ENCODE measurements at places on chromosomes 6 and 20. TPM values are rescaled to one million over a fixed set of nuclear protein-coding genes. Genes with fewer than 3 reads are reported as not detected.
A peak's percentile ranks its signal among the peaks of the same experiment; 100 is the strongest.

The TUBB2B gene
- total RNA-seq = 6.9 TPM

- no peaks in the 10 kb centered on the region for H3K27me3 ChIP-seq
- no peak for DNase-seq
- no peak overlapping the region for H3K27ac ChIP-seq
- no peaks in the 10 kb centered on the region for H3K4me1 ChIP-seq
- H3K36me3 ChIP-seq = no peaks in the 10 kb centered on the region
- no peak overlapping the region for H3K4me3 ChIP-seq
These were observed 336.2 kb downstream of the ZFAND3 start for GRCh38 chr6:38155621-38156204.

DNA sequence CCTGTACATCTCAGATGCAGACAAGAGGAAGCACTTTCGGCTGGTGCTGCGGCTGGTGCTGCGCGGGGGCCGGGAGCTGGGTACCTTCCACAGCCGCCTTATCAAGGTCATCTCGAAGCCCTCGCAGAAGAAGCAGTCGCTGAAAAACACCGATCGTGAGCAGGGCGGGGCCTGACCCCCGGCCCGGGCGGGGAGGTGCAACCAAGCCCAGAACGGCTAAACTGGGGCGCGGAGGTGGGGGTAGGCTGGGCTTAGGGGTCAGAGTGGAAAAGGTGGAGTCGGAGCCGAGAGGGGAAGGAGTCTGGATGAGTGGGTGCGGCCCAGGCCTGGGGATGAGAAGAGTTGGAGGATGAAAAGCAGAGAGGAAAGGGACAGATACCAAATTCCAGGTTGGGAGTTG lies 4.1 kb upstream of the MATN4 start:
- H3K4me1 ChIP-seq = peaks cover 18% of the 10 kb centered on the region
- no peak overlapping the region for H3K4me3 ChIP-seq
- no peak for DNase-seq
- H3K27me3 ChIP-seq = no peaks in the 10 kb centered on the region
- H3K27ac ChIP-seq = no peak overlapping the region

DNA sequence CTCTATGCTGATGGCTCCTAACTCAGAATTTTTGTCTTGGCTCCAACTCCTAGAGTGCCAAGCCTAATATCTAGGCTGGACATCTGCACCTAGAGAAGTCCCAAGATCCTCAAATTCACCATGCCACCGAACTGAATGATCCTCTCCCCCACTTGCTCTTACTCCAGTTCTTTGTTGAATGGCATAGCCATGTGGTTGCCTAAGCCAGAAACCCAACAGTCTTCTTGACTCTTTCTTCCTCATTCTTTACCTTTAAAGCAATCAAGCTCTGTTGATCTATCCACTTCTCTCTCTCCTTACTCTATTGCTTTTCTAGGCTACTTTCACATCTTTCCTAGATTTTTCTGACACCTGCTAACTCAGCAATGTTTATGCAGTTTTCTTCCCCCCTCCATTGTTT lies 126.5 kb upstream of the FOXO3 start:
- no peaks in the 10 kb centered on the region for H3K27me3 ChIP-seq
- no peak for DNase-seq
- H3K36me3 ChIP-seq = no peaks in the 10 kb centered on the region
- H3K4me1 ChIP-seq = no peaks in the 10 kb centered on the region

DNA sequence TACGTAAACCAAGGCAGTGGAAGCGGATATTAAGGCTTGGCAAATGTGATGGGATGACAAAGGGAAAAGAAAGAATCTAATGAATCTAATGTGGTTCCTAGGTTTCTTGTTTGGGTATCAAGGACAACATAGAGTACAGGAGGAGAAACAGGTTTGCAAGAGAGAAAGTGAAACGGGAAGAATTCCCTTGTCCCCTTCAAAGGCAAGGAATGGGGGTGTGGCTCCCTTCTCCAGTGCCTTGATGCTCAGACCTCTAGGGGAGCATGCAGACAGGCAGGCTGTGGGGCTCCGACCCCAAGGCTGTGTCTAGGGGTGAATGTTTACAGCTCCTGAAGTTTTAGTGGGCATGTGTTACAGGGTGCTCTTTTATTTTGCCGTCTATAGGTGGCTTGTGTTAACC lies 317.5 kb upstream of the HSF2 start:
- H3K27me3 ChIP-seq = no peaks in the 10 kb centered on the region
- no peak for DNase-seq
- H3K36me3 ChIP-seq = no peaks in the 10 kb centered on the region
- H3K4me1 ChIP-seq = no peaks in the 10 kb centered on the region
- H3K4me3 ChIP-seq = no peak overlapping the region

DNA sequence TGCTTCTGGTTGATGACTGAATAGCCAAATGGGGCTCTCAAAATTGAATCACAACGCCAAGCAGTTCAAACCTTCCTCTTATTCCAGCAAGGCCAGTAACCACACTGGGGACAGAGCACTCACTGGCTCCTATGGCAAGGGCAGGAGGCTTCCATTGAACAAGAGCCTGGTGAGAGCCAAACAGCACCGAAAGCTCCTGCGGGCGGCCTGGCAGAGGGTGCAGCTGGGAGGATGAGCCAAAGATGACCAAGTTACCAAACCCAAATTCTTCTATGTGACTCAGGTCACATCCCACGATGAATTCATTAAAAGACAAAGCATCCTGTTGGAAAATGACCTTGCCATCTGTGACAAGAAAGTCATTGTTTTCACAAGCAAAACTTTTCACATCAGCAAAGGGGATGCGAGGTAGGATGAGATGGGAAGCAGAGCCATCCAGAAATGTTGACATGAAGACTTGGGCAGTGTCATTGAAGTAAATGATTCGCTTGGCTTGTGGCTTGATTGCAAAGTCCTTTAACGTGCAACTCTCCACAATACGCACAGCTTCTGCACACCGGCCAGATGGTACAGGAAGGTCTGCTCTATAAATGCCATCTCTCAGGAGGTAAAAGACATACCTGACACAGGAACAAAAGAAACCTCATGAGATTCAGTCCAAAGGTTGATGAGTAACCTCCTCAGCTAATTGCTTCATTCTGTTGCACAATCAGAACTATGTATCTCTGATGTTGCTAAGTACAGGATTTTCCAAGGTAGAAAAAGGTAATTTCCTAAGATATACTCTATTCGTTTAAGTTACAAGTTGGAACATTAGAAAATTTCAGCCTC lies 36.3 kb downstream of the ROS1 start:
- H3K27ac ChIP-seq = no peak overlapping the region
- H3K27me3 ChIP-seq = no peaks in the 10 kb centered on the region
- no peaks in the 10 kb centered on the region for H3K36me3 ChIP-seq
- DNase-seq = no peak
- H3K4me3 ChIP-seq = no peak overlapping the region
- no peaks in the 10 kb centered on the region for H3K4me1 ChIP-seq

DNA sequence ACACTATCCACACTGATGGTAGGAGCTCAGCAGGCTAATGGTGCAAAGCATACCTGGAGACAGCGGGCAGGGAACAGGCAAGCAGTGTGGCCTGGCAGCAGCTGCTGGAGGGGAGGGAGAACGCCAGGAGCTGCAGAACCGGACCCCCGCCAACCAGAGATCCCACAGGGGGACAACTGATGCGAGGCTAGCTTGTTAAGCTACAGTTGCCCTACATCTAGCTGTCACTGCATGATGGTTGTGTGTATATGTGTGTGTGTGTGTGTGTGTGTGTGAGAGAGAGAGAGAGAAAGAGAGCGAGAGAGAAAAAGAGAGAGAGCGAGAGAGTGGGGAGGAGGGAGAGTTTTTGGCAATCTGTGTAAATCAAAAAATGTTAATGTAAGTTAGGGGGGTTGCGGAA lies 69.7 kb upstream of the NHSL1 start:
- no peak for DNase-seq
- H3K27me3 ChIP-seq = no peaks in the 10 kb centered on the region
- H3K27ac ChIP-seq = no peak overlapping the region
- H3K36me3 ChIP-seq = no peaks in the 10 kb centered on the region
- peaks cover 15% of the 10 kb centered on the region for H3K4me1 ChIP-seq

DNA sequence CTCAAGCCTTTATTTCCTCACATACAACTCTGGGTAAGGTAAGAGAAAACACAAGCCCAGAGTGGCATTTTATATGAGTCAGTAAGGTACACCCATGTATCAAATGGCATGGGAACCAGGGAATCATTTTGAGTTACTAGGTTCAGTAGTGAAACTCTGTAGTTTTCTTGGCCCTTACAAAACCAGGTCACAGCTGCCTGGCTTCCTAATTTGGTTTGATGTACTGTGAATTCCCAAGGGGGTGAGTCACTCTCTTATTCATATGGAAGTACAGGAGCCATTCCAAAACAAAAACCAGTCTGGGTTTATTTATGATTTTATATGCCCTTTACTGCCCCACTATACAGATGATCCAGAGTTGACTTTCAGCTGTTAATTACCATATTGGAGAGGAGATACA lies 70.7 kb downstream of the PDE7B start:
- peaks cover 21% of the 10 kb centered on the region for H3K4me1 ChIP-seq
- H3K36me3 ChIP-seq = no peaks in the 10 kb centered on the region
- H3K27me3 ChIP-seq = no peaks in the 10 kb centered on the region
- no peak overlapping the region for H3K4me3 ChIP-seq
- H3K27ac ChIP-seq = peak overlapping the region; percentile 46

DNA sequence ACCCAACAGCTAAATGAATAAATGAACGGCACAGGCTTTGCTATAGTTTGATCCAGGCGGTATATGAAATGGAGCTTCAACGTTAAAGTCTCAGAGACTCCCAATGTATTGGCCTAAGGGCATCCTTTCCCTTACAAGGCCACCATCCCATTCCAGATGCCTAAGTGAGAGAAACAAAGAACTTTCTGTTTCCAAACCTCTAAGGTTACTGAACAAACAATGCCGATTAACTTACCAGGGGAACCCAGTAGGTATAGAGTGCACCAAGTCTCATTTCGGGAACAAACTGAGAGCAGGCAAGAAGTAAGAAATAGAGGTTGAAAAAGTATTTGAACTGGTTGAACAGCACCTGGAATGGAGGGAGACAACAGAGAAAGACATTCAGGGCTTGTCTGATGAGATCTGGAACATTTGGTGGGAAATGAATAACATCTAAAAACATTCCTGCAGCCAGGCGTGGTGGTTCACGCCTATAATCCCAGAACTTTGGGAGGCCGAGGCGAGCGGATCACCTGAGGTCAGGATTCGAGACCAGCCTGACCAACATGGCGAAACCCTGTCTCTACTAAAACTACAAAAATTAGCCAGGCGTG lies 42.5 kb downstream of the ATP9A start:
- no peak for DNase-seq
- H3K27ac ChIP-seq = no peak overlapping the region
- H3K36me3 ChIP-seq = no peaks in the 10 kb centered on the region
- H3K4me1 ChIP-seq = no peaks in the 10 kb centered on the region
- no peaks in the 10 kb centered on the region for H3K27me3 ChIP-seq

DNA sequence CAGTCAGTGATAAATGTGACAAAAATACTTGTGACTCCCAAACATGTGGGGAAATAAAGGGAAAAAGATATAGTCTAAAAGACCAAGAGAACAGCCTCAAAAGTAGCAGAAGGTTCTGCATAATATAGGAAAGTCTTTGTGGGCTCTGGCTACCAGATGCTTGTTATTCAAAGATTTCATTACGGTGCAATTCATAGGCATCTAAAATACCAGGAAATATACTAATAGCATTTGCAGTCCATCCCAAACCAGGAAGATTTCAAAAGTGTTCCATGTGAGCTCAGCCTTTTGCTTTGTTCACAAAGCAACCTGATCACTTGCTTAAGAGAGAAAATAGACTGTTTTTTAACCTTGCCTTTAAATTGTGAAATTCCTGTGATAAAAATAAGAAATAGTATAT lies 506.7 kb upstream of the MARCKS start:
- H3K36me3 ChIP-seq = no peaks in the 10 kb centered on the region
- no peaks in the 10 kb centered on the region for H3K27me3 ChIP-seq
- no peak overlapping the region for H3K4me3 ChIP-seq

DNA sequence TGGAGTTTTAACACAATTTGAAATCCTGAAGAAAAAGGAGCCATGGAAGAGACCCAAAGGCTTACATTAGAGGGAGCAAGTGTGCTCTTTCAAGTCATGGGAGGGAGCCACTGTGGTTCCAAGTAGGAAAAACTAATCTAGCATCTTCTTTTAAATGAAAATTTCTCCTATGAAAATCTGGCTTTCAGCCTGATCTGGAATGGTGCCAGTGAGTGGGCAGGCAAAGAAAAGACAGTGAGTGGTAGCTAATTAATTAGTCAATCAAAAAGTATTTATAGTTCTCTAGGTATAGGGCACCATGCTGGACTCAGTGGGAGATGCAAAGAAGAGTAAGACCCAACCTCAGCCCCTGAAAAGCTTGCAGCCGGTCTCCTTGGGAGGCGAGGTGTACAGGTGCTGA lies 21.9 kb downstream of the CAP2 start:
- DNase-seq = no peak
- no peak overlapping the region for H3K27ac ChIP-seq
- peaks cover 7% of the 10 kb centered on the region for H3K4me1 ChIP-seq
- H3K4me3 ChIP-seq = no peak overlapping the region

GRCh38 chr6:131382631-131383030 lies 190.4 kb upstream of the ARG1 start:
- no peak for DNase-seq
- H3K36me3 ChIP-seq = no peaks in the 10 kb centered on the region
- no peak overlapping the region for H3K27ac ChIP-seq
- H3K4me3 ChIP-seq = no peak overlapping the region
- no peaks in the 10 kb centered on the region for H3K27me3 ChIP-seq

GRCh38 chr6:27867945-27868300 lies 44.3 kb downstream of the OR2B2 start:
- no peak overlapping the region for H3K27ac ChIP-seq
- no peaks in the 10 kb centered on the region for H3K36me3 ChIP-seq
- H3K4me1 ChIP-seq = peaks cover 48% of the 10 kb centered on the region
- H3K4me3 ChIP-seq = no peak overlapping the region
- no peak for DNase-seq

- H3K36me3 ChIP-seq = no peaks in the 10 kb centered on the region
- no peak overlapping the region for H3K4me3 ChIP-seq
- no peak for DNase-seq
- H3K4me1 ChIP-seq = no peaks in the 10 kb centered on the region
These were observed 7.5 kb upstream of the GGTLC1 start for GRCh38 chr20:23995905-23996666.

DNA sequence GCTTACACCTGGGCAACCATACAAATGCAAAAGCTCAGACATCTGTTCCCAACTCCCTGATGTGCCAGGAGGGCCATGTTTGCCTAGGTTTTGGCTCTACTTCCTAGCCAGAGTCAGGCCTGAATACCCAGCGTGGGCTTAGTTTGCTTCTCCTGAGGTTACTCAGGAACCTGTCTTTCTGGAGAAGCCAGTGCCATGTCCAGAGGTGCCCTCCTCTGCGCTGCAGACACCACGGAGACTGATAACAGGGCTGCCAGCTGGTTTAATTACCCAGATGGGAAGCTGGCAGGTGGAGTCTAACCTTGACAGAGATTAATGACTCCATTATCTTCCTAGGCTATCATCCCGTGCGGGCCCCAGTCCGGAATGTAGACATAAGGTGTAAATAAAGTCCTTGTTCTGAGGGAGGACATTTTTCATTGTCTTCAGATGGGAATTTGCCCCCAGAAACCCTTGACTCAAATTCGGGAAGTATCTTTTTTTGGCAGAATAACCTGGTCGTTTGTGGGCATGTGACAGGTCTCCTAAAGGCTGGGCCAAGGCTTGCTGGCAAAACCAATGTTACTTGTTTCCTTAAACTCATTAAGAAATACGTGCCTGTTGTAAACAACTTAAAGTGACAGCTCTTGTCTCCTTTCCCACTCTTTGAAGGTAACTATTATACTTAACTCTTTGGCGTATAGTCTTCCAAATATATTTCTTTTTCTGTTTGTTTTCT lies 29.2 kb upstream of the ZNFX1 start:
- peaks cover 9% of the 10 kb centered on the region for H3K4me1 ChIP-seq
- no peaks in the 10 kb centered on the region for H3K27me3 ChIP-seq
- no peak for DNase-seq
- H3K4me3 ChIP-seq = no peak overlapping the region
- no peaks in the 10 kb centered on the region for H3K36me3 ChIP-seq

Measured in vagina (tissue), 2 donors.